ENCODE measurements at places on chromosomes 1 and 21.

GRCh38 chr1:186945146-186945545 lies 116.4 kb downstream of the PLA2G4A start:
- DNase-seq = no peak

- no peak for DNase-seq
Observed at GRCh38 chr1:209645574-209646452, 6.4 kb downstream of the LAMB3 start.

DNA sequence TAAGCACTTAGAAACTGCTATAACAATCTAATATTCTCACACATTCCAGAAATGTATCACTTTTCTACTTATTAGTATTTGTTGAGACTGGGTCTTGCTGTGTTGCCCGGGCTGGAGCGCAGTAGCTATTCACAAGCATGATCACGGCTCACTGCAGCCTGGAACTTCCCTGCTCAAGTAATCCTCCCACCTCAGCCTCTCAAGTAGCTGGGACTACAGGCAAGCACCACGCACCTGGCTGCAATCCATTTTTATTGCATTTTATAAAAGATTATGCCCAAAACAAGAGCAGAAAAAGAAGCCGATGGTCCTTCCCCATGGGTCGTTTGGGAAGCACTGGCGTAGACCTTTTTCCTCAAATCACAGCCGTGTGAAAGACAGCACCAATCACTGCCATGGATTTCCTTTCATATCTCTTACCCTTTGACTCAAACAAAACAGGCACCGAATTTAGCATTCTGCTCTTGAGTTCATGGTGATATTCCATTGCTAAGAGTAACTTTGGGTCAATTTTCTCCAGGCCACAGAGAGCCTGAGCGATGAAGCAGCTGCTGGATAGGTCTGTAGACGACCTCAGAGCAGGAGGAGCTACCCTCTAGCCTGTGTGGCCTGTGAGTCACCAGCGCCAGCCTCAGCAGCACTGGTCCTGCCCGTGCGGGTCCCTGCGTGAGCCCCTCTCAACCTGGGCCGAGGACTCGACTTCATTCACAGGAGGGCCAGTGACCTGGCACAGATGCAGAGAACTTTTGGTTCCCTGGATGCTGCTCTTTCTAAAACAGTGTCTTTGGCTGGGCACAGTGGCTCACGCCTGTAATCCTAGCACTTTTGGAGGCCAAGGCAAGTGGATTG lies 80.8 kb downstream of the PIK3CD start:
- DNase-seq = no peak

DNA sequence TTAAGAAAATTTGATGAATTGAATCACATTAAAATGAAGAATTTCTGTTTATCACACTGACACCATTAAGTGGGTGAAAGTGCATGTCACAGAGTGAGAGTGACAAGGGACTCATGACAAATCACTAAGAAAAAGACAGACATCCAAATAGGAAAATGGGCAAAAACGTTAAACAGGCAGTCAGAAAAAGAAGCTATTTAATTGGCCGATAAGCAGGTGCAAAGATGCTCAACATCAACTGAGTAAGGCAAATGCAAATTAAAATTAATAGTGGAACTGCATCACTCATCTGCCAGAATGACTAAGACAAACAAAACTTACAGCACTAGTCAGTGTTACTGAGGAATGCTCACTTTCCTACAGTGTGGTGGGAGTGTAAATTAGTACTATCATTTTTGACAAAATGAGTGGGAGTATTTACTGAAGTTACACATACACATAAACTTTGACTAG lies 39.2 kb upstream of the RUNX1 start:
- no peak for DNase-seq

DNA sequence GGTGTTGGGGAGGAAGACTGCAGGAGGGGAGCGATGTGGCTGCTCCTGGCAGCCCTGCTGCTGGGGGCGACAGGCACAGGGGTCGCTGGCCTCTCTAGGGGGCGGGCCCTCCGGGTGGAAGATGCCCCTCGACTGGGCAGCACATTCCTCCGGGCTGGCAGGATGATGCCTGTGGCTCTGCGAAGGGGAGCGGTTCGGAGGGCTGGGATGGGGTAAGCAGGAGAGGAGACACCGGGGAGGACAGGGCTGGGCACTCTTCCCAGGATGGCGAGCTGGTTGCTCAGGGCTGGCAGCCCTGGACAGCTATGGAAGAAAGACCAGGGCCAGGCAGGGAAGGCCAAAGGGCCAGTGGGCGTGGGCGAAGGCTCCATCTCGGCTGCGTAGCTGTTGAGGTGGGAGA lies 12.8 kb downstream of the HEYL start:
- DNase-seq = no peak

- no peak for DNase-seq
Observed at GRCh38 chr1:118788463-118788862, 199.7 kb downstream of the TBX15 start.

DNA sequence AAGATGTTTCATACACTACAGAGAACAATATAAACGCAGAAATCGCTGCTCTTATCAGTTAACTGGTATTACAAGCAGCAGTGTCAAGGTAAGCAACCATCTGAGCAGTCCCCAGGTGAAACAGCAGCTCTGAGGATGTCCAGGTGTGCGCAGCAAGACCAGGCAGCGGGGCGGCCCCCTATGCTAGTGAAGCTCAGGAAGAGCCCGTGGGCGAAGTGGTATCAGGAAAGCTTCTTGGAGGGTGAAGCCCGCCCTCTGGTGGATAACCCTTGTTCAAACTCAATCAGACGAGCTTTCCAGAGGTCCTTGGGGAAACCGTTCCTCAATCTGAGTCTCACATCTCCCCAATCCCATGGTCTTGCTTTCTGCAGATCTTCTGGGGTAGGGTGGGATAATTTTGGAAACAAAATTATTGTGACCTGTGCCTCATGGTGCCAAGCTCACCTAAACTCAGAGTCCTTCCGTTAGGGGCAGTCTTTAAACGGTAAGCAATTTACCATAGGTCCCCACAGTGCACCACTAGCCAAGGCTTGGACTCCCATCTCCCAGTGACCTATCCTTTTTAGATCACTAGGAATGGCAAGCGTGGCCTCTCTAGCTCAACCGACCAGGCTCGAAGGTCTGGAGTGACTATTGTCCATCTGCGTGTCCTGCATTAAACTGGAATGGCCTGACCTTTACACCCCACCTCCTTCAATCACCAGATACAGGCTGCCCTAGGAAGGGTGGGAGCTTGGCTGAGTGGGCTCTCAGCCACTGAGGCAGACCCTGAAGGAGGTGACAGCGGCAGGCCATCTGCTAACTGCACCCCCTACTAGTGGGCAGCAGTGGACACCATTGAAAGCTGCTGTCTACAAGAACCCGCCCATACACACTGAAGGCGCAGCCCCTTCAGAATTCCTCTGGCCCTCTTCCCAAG lies 13.6 kb upstream of the FAM110D start:
- peak; percentile 80 for DNase-seq

- no peak for DNase-seq
Observed at GRCh38 chr1:108854221-108855019, 2.5 kb downstream of the AKNAD1 start.

- no peak for DNase-seq
Observed at GRCh38 chr1:167227934-167228378, 7.3 kb downstream of the POU2F1 start.

DNA sequence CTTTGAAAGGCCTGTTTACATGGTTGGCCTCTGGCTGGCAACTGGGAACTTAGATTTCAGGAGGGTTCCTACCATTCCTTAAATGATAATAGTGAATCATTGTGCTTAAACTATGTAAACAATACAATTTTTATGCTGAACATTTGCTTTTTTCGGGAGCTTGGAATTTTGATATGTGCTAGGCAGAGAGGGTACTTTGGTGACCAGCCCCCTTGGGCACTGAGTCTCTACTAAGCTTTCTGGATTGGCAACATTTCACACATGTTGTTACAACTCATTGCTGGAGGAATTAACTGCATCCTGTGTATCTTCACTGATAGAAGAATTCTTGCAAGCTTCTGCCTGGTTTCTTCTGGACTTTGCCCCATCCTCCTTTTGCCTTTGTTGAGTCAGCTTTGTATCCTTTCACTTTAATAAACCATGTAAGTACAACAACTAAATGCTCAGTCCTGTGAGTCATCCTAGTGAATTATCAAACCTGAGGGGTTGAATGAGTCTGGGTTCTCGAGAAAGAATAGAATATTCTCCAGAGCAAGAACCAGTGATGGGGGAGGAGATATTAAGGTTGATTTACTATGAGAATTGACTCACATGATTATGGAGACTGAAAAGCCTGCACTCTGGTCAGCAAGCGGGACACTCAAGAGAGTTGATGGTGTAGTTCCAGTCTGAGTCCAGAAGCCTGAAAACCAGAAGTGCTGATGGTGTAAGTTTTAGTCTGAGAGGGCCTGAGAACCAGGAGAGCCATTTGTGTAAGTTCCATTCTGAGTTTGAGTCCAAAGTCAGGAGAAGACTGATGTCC lies 3.1 kb upstream of the SLC16A4 start:
- no peak for DNase-seq

- DNase-seq = no peak
Observed at GRCh38 chr1:193303849-193304248, 117.4 kb upstream of the B3GALT2 start.

DNA sequence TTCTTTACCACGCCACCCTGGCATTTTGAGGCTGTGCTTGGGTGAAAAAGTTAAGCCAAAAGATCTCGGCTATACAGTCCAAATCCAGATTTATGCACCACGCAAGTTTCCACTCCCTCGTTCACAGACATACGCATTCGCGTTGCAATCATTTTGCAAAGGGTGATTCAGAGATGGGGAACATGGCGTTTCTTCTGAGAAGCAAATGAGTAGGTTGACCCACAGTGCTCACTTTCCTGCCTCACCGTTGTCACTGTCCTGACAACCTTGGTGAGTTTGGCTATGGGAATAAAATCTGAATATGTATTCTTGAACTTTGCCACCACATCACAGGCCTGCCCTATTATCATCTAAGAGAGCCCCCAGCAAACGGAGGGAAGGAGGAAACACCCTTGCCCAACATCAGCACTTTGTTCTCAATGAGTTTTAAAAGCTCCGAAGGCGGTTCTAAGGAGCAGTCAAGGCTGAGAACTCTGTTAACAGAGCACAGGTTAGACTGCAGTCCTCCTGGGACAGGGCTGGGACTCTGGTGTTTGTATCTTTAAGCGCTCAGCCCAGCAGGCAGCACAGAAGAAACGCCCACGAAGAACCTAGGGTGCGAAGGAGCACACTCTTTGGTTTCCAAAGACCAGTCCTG lies 86.4 kb downstream of the RUNX1 start:
- DNase-seq = no peak

DNA sequence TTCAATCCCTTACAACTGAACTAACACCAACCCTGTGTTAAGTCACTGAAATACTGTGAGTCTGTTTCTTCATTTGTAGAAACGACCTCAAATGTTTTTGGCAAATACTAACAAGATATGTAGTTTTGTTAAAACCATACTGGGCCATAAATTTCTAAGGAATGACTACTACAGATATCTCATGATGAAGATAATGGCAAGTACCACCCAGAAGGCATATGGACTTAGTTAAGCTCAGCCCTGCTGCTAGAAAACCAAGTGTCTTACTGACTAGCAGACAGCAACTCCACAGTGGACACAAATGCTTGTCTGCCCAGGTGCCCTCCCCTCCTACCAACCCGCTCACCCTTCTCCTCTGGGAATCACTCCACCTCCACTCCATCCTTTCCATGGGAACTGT lies 44.5 kb upstream of the BMP8B start:
- DNase-seq = no peak

DNA sequence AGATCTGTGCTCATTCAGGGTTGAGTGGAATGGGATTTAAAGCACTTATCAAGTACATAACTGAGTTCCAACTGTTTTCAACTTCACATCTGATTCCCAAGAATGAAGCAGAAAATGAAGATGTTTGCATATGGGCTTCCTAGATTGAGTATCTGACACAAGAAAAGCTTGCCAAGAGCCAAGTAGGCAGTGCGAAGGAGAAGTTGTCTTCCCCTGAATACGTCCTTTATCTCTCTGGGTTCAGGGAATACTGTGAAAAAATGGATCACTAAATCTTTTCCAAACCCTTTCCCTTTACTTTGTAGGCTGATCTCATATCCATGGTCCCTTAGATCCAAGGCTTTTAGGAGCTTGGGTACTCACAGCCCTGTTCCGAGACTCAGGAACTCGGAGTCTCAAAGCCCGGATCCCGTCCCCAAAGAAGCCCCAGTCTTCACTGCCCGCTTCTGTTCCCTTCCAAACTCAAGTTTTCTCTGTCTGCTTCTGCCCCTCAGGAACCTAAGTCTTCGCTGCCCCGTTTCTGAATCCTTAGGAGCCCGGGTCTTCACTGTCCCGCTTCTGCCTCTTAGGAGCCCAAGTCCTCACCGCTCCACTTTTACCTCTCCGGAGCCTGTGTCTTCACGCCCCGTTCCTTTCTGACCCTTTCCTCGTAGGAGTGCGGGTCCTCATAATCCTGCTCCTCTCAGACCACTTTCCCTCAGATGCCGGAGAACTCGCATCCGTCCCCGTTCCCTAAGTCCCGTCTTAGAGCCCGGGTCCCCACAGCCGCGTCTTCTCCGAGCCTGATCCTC lies 616 bp downstream of the TAF12 start:
- no peak for DNase-seq

GRCh38 chr1:119911775-119912174 lies 15.5 kb upstream of the ADAM30 start:
- DNase-seq = no peak

- DNase-seq = no peak
Observed at GRCh38 chr1:30914931-30915330, 6.4 kb upstream of the SDC3 start.
